ENCODE measurements at places on chromosomes 13 and 19. TPM values are rescaled to one million over a fixed set of nuclear protein-coding genes. Genes with fewer than 3 reads are reported as not detected.

GRCh38 chr13:33183431-33184111 lies 102.0 kb downstream of the STARD13 start:
- DNase-seq: no peak

CACNA1A gene
- 0.79 TPM for total RNA-seq

GRCh38 chr19:6717441-6717971 lies 2.9 kb downstream of the C3 start:
- no peak for DNase-seq

DNA sequence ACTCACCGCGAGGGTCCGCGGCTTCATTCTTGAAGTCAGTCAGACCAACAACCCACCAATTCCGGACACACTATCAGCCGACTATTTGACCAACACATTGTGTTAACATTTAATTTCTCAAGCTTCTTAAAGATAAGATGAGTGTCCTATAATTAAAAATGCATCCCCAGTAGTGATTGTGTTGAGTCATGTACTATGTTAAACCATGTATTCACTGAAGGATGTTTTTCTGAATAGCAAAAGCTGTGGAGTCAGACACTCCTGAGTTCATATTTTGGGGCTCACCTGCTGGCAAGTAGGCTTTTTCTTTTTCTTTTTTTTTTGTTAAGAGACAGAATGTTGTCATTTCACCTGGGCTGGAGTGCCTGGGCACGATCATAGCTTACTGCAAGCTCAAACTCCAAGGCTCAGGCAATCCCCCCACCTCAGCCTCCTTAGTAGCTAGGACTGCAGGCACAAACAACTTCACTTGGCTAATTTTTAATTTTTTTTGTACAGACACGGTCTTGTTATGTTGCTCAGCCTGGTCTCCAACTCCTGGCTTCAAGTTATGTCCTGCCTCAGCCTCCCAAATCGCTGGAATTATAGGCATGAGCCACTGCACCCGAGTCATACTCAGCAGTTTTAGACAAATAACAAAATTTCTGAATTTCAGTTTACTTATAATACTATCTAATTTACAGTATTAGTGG lies 606.9 kb downstream of the PCDH9 start:
- no peak for DNase-seq

KCNRG gene
- not detected for total RNA-seq

MYO16 gene
- total RNA-seq: 1.3 TPM

COL4A1 gene
- 183 TPM for total RNA-seq

- DNase-seq: no peak
Observed at GRCh38 chr19:16361926-16362325, 37.3 kb downstream of the KLF2 start.

DNA sequence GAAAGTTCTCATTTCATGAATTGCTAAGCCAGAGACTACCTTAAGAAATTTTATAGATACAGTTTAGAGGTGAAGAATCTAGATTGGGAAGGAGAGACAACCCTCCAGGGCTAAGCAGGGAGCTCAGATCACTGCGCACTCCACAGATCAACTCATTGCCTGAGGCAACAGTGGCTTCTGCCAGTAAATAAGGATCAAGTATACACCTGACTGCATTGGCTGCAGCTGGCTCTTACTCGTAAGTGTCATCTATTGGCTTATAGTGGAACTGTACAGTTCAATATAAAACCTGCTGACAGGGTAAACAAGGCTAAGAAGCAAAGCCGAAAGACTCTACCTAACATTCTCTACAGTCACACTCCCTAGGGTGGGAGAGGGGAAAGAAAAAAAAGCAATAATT lies 18.0 kb upstream of the C1QTNF9B start:
- DNase-seq: no peak

DNA sequence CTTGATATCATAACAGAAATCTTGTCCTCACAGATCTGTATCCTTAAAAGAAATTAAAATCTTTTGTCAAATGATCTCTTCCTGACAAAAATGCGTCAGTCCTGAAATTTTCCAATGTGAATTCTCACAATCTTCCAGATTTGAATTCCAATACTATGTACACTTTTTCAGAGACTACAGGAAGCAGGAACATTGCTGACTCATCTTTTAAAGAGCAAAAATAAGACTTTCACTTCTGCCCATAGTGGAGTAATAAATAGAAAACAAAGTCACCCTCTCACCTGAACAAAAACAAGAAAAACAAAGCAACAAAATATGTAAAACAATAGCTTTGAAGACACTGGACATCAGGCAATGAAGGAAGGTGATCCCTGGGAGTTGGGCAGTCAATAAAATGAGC lies 167.0 kb upstream of the IPO5 start:
- no peak for DNase-seq

- no peak for DNase-seq
Observed at GRCh38 chr13:100438059-100438788, 150.4 kb downstream of the GGACT start.

DNA sequence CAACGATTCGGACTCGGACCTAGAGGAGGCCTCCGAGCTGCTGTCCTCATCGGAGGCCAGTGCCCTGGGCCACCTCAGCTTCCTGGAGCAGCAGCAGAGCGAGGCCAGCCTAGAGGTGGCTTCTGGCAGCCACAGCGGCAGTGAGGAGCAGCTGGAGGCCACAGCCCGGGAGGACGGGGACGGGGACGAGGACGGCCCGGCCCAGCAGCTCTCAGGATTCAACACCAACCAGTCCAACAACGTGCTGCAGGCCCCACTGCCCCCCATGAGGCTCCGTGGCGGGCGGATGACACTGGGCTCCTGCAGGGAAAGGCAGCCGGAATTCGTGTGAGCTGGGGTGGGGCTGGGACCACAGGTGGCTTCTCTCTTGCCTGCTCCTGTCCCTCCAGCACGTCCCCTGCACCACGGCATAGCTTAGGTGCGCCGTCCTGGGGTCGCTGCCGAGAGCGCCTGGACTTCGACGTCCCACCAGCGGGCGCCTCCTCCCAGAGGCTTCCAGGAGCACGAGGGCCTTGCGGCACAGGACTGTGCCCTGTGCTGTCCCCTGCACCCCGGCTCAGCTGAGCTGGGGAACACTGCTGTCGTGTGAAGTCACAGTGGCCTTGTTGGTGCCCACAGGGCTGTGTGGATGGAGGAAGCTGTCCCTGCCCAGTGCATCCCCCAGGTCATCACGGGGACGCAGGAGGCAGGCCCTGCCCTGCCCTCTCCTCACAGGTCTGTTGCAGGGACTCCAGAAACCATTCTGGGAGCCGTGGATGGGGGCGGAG lies 9.3 kb downstream of the POLR2E start:
- DNase-seq: no peak

DNA sequence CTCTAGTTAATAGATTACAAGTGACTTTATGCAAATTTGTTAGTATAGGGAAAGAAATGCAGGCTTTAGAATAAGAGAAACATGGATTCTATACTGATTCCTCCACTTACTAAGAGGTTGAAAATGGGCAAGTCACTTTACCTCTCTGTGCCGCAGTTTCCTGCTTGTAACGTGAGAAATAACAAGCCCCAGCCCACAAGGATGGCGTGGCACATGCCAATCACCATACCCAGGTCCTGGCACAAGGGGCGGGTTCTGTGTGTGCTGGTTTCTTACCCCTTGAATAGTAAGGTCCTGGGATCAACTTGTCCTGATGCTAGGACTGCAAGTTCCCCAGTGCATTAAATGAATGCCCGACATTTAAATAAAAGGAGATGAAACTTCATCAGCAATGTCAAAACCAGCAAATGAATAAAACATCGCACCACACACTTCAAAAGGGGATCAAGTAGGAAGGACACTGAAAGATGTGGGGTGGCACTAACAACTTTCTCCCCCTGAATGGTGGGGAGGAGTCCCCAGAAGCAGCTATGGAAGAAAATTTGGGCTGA lies 7.9 kb upstream of the SIGLEC9 start:
- no peak for DNase-seq

PDX1 gene
- total RNA-seq: not detected

PCDH8 gene
- 0.14 TPM for total RNA-seq

DNA sequence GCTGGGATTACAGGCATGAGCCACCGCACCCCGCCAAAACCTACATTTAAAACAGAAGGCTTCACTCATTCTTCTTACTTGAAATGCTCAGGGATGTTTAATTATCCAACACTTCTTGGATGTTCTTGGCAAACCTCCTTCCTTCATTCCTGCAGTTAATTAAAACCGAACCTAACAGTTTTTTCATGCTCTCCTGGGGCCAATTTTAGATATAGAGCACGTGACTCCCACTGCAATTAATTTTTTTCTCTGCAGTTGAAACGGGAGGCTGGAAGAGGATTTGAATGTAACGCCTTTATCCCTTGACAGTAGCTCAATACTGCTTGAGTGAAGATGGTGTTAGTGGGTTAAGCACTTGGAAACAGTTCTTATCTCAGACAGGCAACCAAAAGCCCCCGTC lies 4.6 kb upstream of the ACTL9 start:
- no peak for DNase-seq

ELAVL1 gene
- 16.8 TPM for total RNA-seq

- DNase-seq: peak; percentile 5
Observed at GRCh38 chr13:112113348-112113747, 46.4 kb downstream of the SOX1 start.

DNA sequence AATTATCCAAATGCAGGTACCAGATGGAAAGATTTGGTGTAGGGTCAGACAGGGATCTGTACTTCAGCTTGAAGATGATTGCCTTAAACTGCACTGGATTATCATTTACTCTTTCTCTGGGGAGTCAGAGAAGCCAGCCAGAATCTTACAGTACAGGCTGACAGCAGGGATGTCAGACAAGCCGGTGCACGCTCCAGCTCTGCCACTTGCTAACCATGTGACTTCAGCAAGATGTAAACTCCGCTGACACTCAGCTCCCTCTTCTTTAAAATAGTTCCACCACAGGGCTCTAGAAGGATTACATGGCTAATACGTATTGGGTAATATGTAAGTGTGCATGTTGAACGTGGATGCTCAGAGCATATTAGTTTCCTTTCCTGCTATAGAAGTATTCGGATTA lies 251.4 kb upstream of the MAB21L1 start:
- no peak for DNase-seq

ZNF154 gene
- 13.1 TPM for total RNA-seq

GRCh38 chr13:51957377-51958216 lies 53.7 kb downstream of the ATP7B start:
- no peak for DNase-seq

DNA sequence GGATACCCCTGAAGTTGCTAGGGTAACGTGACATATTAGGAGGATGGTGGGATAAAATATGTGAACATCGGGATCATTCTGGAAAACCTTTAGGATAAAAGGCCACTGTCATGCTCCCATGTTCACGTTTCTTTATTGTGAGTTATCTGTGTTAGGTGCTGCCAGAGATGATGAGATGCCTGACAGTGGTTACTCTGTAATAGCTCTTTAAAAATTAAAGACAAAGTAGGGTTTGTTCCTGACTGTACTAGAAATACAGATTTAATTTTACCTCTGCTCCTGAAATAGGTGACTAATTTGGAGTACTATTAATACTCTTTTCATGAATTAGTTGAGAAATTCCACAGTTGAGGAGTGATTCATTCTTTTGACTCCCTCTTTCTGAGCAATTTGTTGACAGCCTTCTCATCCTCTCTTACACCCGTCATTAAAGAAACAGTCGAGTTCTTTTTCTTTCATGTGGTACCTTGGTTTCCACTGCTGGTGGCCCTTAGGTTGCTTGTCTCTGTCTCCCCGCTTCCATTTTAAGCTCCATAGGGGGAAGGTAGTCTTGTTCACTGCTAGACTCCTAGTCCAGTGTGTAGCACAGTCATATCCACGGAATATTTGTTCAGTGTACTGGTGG lies 28.4 kb downstream of the SAE1 start:
- no peak for DNase-seq

GRCh38 chr13:95568131-95568530 lies 15.6 kb downstream of the CLDN10 start:
- DNase-seq: no peak

- no peak for DNase-seq
Observed at GRCh38 chr13:79386125-79386826, 19.8 kb downstream of the RBM26 start.

DNA sequence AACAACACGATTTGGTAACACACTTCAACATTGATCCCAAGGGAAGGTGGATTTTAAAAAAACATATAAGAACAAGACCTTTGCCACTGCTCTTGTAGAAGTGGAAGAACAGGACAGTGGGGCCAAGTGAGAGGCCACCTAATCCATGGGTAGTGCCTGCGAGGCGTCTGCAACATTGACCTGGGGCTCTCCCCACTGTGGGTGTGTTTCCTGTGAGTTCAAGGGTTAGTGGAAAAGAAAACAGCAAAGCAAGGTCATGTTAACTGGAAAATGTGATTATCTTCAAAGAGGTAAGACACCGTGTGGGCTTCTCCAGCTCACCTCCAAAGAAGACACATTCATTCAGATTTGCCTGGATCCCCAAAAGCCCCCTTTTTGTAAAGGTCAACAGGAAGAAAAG lies 327.0 kb downstream of the UQCRFS1 start:
- no peak for DNase-seq

DNA sequence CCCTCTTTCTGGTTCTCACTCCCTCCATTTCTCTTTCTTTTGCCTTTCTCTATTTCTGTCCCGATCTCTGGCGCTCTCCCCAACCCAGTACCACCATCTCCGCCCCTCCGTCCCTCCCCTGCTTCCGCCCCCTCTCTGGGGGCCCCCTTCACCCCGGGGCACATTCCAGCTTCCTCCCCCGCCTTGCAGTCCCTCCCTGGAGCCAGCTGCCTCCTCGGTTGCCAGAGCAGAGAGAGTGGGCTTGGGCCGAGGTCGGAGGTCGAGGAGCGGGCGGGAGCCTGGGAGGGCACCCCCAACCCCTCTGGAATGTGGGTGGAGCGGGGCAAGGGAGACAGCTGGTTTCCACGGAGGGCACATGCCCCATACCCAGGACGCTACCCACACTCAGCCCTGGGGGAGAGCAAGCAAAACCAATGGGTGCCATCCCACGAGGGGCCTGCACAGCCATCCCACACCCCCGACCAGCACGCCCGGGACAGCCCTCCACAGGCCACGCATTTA lies 6.5 kb upstream of the CIRBP start:
- no peak for DNase-seq

GRCh38 chr13:84192125-84192524 lies 309.9 kb upstream of the SLITRK1 start:
- no peak for DNase-seq

FXYD1 gene
- 2.0 TPM for total RNA-seq

GRCh38 chr19:13173139-13173737 lies 23.0 kb downstream of the IER2 start:
- DNase-seq: no peak

DNA sequence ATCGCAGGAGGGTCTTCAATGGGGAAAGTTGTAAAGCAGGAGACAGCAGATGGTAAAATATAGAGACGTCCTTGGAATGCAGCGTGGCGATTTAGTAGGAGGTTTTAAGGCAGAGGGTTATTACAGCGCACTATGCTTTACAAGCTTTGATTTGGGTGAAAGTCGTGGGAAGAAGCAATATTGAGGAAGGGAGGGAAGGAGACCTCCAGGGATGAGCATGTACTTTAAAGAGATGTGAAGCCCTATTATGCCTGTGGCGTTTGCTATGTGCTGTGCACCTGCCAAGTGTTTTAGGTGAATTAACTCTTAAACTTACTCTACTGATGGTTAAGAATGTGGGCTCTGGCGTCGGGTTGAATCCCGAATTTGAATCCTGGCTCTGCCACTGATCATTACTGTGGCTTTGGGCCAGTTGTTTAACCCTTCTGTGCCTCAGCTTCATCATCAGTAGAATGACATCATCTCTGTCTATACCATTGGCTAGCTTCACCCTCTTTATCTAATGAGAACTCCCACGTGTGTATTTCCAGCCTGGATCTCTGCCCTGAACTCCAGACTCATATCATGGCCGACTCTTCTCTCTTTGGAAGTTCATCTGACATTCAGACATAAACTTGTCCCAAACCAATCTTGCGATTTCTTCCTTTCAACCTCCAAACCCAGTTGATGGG lies 583 bp downstream of the CCDC61 start:
- DNase-seq: no peak

GRCh38 chr19:35253316-35254286 lies 4.8 kb downstream of the LSR start:
- DNase-seq: no peak

GNG8 gene
- total RNA-seq: 3.9 TPM

All from adrenal gland (tissue), 19 donors.